ENCODE measurements at places on chromosomes 6 and 20. TPM values are rescaled to one million over a fixed set of nuclear protein-coding genes. Genes with fewer than 3 reads are reported as not detected.

Gene BTN1A1
- total RNA-seq: not detected

Gene FAM162B
- total RNA-seq: not detected

- no peaks in the 10 kb centered on the region for H3K4me1 ChIP-seq
- H3K36me3 ChIP-seq: no peaks in the 10 kb centered on the region
These were observed 8.7 kb upstream of the SYNDIG1 start for GRCh38 chr20:24460712-24461111.

Gene TMEM200A
- 3.4 TPM for total RNA-seq

- H3K4me1 ChIP-seq: no peaks in the 10 kb centered on the region
- no peak for DNase-seq
- no peaks in the 10 kb centered on the region for H3K36me3 ChIP-seq
- H3K4me3 ChIP-seq: no peak overlapping the region
- H3K27me3 ChIP-seq: no peaks in the 10 kb centered on the region
These were observed 110.6 kb downstream of the BACH2 start for GRCh38 chr6:90186026-90186425.

Gene NKAIN4
- total RNA-seq: not detected

Gene BACH2
- 26.4 TPM for total RNA-seq

GRCh38 chr6:126548300-126548699, 208.4 kb downstream of the CENPW start:
- no peaks in the 10 kb centered on the region for H3K4me1 ChIP-seq
- no peak for DNase-seq
- no peak overlapping the region for H3K27ac ChIP-seq
- no peaks in the 10 kb centered on the region for H3K27me3 ChIP-seq
- no peak overlapping the region for H3K4me3 ChIP-seq

- H3K27me3 ChIP-seq: no peaks in the 10 kb centered on the region
- peak; percentile 73 for DNase-seq
- peak overlapping the region; percentile 90 for H3K27ac ChIP-seq
- no peaks in the 10 kb centered on the region for H3K36me3 ChIP-seq
- H3K4me1 ChIP-seq: no peaks in the 10 kb centered on the region
These were observed 9.7 kb upstream of the TNFRSF6B start for GRCh38 chr20:63686492-63687321.

GRCh38 chr6:72636786-72637185, 14.9 kb downstream of the KCNQ5 start:
- DNase-seq: no peak
- no peaks in the 10 kb centered on the region for H3K36me3 ChIP-seq
- no peaks in the 10 kb centered on the region for H3K4me1 ChIP-seq
- H3K27ac ChIP-seq: no peak overlapping the region

DNA sequence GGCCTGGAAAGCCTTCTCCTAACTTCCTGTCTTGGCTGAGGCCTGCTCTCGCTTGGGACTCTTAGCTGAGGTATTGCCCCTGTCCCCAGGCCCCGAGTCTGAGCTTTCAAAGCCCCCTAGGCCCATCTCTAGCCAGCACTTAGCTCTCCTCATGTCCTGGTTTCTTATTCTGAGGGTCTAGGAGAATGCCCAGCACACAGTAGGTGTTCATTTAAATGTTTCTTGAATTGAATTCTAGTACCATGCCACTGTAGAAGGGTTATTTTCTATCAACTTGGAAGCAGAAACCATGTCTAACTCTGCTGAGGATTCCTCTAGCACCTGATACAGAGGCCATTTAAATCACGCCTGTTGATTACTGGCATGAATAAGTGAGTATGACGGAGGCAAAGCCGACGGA, 98.5 kb downstream of the VEGFA start:
- H3K4me1 ChIP-seq: no peaks in the 10 kb centered on the region
- no peak overlapping the region for H3K27ac ChIP-seq
- no peak overlapping the region for H3K4me3 ChIP-seq

- H3K27me3 ChIP-seq: no peaks in the 10 kb centered on the region
- H3K4me3 ChIP-seq: no peak overlapping the region
- no peaks in the 10 kb centered on the region for H3K36me3 ChIP-seq
- no peak for DNase-seq
These were observed 43.0 kb downstream of the THBS2 start for GRCh38 chr6:169210611-169211010.

- no peak overlapping the region for H3K4me3 ChIP-seq
- no peak for DNase-seq
- no peaks in the 10 kb centered on the region for H3K4me1 ChIP-seq
- no peak overlapping the region for H3K27ac ChIP-seq
- H3K27me3 ChIP-seq: no peaks in the 10 kb centered on the region
- H3K36me3 ChIP-seq: no peaks in the 10 kb centered on the region
These were observed 87.4 kb downstream of the NOL4L start for GRCh38 chr20:32497589-32498224.

Gene ZDHHC14
- total RNA-seq: 13.4 TPM

Gene HLA-DRB1
- total RNA-seq: 96.6 TPM

Gene DLK2
- not detected for total RNA-seq

Gene PNPLA1
- total RNA-seq: 4.0 TPM

DNA sequence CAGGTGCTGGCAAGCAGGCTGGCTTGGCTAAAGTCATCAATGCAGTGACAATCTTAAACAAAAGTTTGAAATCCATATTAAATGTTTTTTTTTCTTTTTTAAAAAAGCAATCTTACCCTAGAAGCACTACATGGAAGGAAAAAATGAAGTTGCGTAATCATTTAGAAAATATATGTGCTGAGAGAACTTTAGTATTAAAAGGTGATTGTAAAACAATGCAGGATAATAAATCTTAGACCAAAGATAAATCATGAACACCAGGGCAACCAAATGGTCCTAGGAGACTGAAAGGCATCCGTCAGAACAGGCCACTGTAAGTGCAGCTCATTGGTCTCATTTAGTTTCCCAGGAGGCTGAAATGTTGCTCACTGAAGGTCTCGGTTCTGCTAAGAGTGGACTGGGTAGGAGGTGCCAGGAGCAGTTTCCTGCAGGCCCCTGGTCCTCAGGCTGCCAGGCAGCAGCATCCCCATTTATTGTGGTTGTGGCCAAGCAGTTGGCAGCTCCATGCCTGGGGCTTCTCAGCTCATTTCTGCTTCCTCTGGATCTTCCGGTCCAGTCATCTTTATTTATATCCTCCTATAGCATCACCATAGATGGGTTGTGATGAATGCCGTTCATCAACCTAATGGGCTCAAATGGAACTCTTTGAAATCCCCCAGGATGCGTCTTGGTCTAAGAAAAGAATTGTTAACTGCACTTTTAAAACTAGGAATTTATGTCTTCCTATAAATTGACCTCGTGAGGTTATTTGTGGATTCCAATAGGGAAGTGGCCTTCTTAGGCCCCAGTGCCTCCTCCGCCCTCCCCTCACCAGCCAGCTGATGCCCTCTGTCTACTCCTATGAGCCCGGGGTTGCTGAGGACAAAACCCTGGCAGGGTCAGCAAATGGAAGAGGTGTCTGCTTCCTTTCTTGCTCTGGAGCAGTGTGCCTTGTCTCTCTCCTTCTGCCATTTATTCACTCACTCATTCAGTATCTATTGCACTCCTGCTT, 269.0 kb downstream of the UST start:
- H3K4me1 ChIP-seq: no peaks in the 10 kb centered on the region
- no peak overlapping the region for H3K27ac ChIP-seq
- H3K36me3 ChIP-seq: no peaks in the 10 kb centered on the region
- no peak overlapping the region for H3K4me3 ChIP-seq

Gene HEY2
- 2.0 TPM for total RNA-seq

Gene TFAP2C
- not detected for total RNA-seq

- peak; percentile 8 for DNase-seq
- H3K27me3 ChIP-seq: no peaks in the 10 kb centered on the region
- no peak overlapping the region for H3K4me3 ChIP-seq
- no peaks in the 10 kb centered on the region for H3K36me3 ChIP-seq
These were observed 198.4 kb downstream of the SYNDIG1 start for GRCh38 chr20:24667689-24668383.

DNA sequence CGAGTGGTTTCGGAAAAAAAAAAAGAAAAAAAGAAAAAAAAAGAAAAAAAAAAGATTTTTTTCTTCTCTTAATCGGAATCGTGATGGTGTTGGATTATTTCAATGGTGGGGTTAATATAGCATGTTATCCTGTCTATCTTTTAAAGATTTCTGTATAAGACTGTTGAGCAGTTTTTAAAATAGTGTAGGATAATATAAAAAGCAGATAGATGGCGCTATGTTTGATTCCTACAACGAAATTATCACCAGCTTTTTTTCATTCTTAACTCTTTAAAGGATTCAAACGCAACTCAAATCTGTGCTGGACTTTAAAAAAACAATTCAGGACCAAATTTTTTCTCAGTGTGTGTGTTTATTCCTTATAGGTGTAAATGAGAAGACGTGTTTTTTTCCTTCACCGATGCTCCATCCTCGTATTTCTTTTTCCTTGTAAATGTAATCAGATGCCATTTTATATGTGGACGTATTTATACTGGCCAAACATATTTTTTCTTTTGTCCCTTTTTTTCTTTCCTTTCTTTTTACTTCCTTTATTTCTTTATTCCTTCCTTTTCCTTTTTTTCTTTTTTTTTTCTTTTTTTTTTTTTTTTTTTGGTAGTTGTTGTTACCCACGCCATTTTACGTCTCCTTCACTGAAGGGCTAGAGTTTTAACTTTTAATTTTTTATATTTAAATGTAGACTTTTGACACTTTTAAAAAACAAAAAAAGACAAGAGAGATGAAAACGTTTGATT, 3.6 kb downstream of the SOX4 start:
- H3K27ac ChIP-seq: no peak overlapping the region
- peak overlapping the region; percentile 83 for H3K4me3 ChIP-seq
- no peak for DNase-seq

Gene EYA4
- 0.19 TPM for total RNA-seq

Gene ZNF335
- total RNA-seq: 56.9 TPM
